Pancreas (tissue), 10 donors: ENCODE measurements at places on chromosomes 7 and 10. TPM values are rescaled to one million over a fixed set of nuclear protein-coding genes. Genes with fewer than 3 reads are reported as not detected.

DNA sequence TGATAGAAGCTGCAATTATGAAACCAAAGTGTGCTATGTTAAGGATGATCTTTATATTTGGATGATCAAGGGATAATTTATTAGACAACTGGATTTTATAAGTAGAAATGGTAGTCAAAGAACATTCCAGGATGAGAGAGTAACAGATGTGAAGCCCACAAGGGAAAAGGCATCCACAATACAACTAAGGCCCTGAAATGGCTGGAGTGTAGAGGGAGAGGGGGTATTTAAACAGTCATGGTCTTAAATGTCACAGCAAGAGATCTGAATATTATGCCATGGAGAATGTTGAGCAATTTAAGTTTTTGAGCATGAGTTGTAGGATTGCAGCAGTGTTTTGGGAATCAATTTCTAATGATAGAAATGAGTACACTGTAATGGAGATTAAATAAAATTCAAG lies 282.3 kb upstream of the DKK1 start:
- H3K27me3 ChIP-seq = no peaks in the 10 kb centered on the region
- no peak for DNase-seq
- H3K36me3 ChIP-seq = no peaks in the 10 kb centered on the region
- H3K4me1 ChIP-seq = no peaks in the 10 kb centered on the region
- no peak overlapping the region for H3K27ac ChIP-seq

- no peaks in the 10 kb centered on the region for H3K27me3 ChIP-seq
- no peak overlapping the region for H3K27ac ChIP-seq
Observed at GRCh38 chr7:47764746-47765145, 182.8 kb upstream of the TNS3 start.

The CTNNA3 gene
- 0.15 TPM for polyA plus RNA-seq

- DNase-seq = no peak
- no peak overlapping the region for H3K27ac ChIP-seq
- H3K4me3 ChIP-seq = no peak overlapping the region
- H3K36me3 ChIP-seq = no peaks in the 10 kb centered on the region
Observed at GRCh38 chr10:4442296-4442695, 383.7 kb upstream of the AKR1E2 start.

- DNase-seq = no peak
- H3K36me3 ChIP-seq = no peaks in the 10 kb centered on the region
- H3K4me3 ChIP-seq = no peak overlapping the region
- H3K27me3 ChIP-seq = no peaks in the 10 kb centered on the region
- H3K27ac ChIP-seq = peak overlapping the region; percentile 73
- H3K4me1 ChIP-seq = no peaks in the 10 kb centered on the region
Observed at GRCh38 chr10:69439813-69440506, 11.3 kb upstream of the TSPAN15 start.

GRCh38 chr10:83553366-83553765 lies 585.9 kb upstream of the GHITM start:
- no peak for DNase-seq
- no peaks in the 10 kb centered on the region for H3K4me1 ChIP-seq
- no peaks in the 10 kb centered on the region for H3K36me3 ChIP-seq
- H3K4me3 ChIP-seq = no peak overlapping the region

GRCh38 chr7:86814661-86815379 lies 171.1 kb downstream of the GRM3 start:
- no peak overlapping the region for H3K27ac ChIP-seq
- no peak overlapping the region for H3K4me3 ChIP-seq
- no peaks in the 10 kb centered on the region for H3K36me3 ChIP-seq
- no peaks in the 10 kb centered on the region for H3K27me3 ChIP-seq

- no peak for DNase-seq
- H3K27me3 ChIP-seq = no peaks in the 10 kb centered on the region
- no peaks in the 10 kb centered on the region for H3K36me3 ChIP-seq
Observed at GRCh38 chr7:122970740-122971725, 24.5 kb downstream of the TAS2R16 start.
